Astrocyte (in vitro differentiated cells and primary cell): ENCODE measurements at places on chromosomes 11 and 22. TPM values are rescaled to one million over a fixed set of nuclear protein-coding genes. Genes with fewer than 3 reads are reported as not detected.

ARHGAP42 gene
- total RNA-seq, result 33.2 and 34.2 TPM in 2 replicates

APOA4 gene
- total RNA-seq, result not detected in 2 replicates

ARHGAP1 gene
- 116 and 129 TPM in 2 replicates for total RNA-seq

MAPK8IP2 gene
- total RNA-seq, result 4.7 and 5.9 TPM in 2 replicates

NFAM1 gene
- 0.07 and 0.17 TPM in 2 replicates for total RNA-seq

PRG3 gene
- not detected in 2 replicates for total RNA-seq

PUS3 gene
- total RNA-seq, result 14.3 and 16.9 TPM in 2 replicates

SCGB1A1 gene
- total RNA-seq, result not detected in 2 replicates

CHST1 gene
- 2.6 and 3.0 TPM in 2 replicates for total RNA-seq

DNA sequence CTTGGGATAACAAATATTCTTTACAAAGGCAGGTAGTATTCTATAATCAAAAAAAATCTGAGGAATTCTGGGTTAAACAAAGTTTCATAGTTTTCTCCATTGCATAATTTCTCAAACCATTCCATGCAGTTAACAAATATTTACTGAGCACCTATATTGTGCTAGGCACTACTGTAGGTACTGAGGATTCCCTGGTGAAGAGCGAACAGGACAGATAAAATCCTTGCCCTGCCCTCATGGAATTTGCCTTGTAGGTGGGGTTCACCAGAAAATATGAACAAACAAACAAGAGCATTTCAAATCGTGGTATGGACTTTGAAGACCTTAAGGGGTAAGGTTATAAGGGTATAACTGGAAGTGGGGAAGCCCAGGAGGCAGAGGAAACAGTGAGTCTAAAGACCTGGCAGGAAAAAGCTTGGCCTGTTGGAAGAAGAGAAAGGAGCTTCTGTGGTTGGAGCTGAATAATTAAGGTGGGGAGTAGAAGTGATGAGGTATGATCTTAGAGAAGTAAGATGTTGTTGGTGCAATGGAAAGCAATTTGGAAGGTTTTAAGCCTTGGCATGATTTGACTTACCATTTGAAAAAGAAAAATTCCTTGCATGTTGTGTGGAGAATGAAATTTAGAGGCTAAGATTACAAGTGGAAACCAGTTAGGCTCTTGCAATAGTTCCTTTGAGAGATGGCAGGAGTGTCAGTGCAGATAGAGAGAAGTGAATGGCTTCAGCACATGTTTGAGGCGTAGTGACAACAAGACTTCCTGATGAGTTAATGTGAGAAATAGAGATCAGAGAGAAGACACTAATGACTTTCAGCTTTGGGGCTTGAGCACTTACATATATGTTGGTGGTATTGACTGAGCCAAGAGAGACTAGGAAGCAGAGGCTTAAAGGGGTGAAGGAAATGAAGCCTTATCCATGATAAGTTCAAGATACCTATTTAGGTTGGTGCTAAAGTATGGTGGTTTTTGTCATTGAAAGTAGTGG lies 55.7 kb upstream of the PICALM start:
- DNase-seq, result no peak
- H3K4me1 ChIP-seq, result no peaks in the 10 kb centered on the region
- no peak overlapping the region for H3K27ac ChIP-seq

DNA sequence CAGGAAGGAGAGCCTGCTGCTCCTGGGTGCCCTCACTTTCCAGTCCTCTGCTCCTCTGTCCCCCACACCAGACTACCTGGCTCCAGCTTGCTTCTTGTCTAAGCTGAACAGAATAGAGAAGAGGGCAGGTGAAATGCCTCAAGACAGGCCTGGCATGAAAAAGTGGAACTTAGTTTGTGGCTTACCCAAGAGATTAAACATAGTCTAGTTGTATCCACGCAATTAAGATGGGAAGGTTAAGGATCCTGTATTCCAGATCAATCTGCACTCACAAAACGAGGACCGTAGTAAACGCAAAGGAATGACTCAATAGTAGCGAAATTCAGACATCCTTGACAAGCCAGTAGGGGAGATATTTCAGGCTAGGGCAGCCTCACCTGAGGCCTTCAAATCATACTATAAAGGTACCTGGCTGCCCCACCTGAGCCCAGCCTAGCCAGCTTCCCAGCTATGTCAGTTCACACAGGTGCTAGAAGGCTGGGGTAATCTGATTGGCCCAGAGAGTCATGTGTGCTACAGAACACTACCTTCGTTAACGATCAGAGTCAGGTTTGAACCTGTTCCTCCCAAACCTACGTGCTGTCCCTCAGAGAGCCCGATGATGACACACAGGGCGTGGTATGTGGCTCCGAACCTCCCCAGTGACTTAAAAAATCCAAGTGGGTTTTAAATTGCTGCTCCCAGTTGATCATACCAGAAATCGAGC lies 46.5 kb downstream of the AHNAK start:
- H3K36me3 ChIP-seq, result no peaks in the 10 kb centered on the region
- H3K27ac ChIP-seq, result no peak overlapping the region
- peaks cover 12% of the 10 kb centered on the region for H3K4me1 ChIP-seq
- no peak for DNase-seq

- no peaks in the 10 kb centered on the region for H3K27me3 ChIP-seq
- no peak for DNase-seq
- no peaks in the 10 kb centered on the region for H3K36me3 ChIP-seq
- H3K27ac ChIP-seq, result no peak overlapping the region
- H3K4me3 ChIP-seq, result peak overlapping the region; percentile 49
- peaks cover 10% of the 10 kb centered on the region for H3K4me1 ChIP-seq
Measured at GRCh38 chr22:23772315-23772648, 367 bp upstream of the MMP11 start.

GRCh38 chr11:20355221-20356219 lies 8.0 kb upstream of the HTATIP2 start:
- peaks cover 21% of the 10 kb centered on the region for H3K27me3 ChIP-seq
- H3K4me3 ChIP-seq, result no peak overlapping the region
- no peaks in the 10 kb centered on the region for H3K4me1 ChIP-seq
- H3K36me3 ChIP-seq, result no peaks in the 10 kb centered on the region

DNA sequence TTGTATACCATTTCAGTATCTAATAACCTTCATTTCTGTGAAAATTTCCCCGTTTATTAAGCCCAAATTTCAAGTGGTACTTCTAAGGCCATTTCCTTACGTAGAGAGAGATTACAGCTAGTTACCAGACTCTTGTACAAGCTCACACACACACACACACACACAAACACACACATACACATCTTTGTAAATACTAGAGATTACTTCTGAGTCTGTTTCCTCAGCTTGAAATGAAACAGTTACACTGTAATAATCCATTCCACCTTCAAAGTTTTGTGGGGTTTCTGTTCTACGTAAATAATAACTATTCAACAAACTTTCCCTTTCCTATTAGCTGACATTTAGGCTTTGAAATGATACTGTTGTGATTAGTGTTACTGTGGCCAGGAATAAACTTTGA lies 6.2 kb downstream of the POGLUT3 start:
- no peak overlapping the region for H3K27ac ChIP-seq
- DNase-seq, result no peak
- H3K36me3 ChIP-seq, result peaks cover 3% of the 10 kb centered on the region
- peaks cover 6% of the 10 kb centered on the region for H3K4me1 ChIP-seq
- H3K4me3 ChIP-seq, result no peak overlapping the region

DNA sequence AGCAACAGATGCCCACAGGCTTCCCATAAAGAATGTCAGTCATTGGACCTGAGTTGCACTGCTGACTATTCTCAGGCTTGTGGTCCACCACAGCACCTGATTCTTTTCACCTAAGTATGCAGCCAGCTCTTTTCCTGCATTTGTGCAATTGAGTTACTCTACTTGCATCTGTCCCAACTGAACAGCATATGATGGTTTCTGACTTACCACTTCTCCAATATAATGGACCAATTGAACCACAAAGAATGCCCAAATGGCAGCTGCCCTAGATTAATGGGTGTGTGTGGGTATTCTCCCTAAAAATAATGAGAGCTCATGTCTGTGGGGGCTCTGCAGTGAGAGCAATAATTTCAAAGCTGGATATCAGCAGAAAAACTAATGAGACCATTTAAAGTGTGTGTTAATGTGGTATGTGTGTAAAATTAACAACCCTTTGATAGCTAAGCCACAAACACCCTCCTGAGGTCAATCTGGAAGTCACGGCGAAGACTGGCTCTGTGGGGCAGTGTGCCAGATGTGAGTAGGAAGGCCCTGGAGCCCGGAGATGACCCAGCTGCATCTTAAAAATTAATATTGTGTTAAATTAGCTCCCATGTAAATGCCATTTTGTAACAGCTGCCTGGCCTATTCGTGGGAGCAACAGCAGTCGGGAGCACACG lies 43.8 kb downstream of the SC5D start:
- no peaks in the 10 kb centered on the region for H3K36me3 ChIP-seq
- peaks cover 13% of the 10 kb centered on the region for H3K27me3 ChIP-seq
- no peaks in the 10 kb centered on the region for H3K4me1 ChIP-seq
- no peak for DNase-seq

- no peaks in the 10 kb centered on the region for H3K27me3 ChIP-seq
- DNase-seq, result no peak
- H3K4me3 ChIP-seq, result no peak within 1 kb of the TSS
- H3K4me1 ChIP-seq, result no peaks in the 10 kb centered on the region
- no peak within 1 kb of the TSS for H3K27ac ChIP-seq
Measured at GRCh38 chr22:22558972-22559603, at the start of gene PRAME. PRAME (minus strand) TSS chr22:22559265; CDS start chr22:22556832, 2,433 bp downstream.

GRCh38 chr11:29781268-29781667 lies 235.6 kb downstream of the KCNA4 start:
- no peak overlapping the region for H3K27ac ChIP-seq
- no peak overlapping the region for H3K4me3 ChIP-seq
- no peaks in the 10 kb centered on the region for H3K36me3 ChIP-seq
- H3K4me1 ChIP-seq, result no peaks in the 10 kb centered on the region
- H3K27me3 ChIP-seq, result no peaks in the 10 kb centered on the region

GRCh38 chr11:2798951-2799761 lies 86.4 kb downstream of the CDKN1C start:
- peaks cover 10% of the 10 kb centered on the region for H3K27me3 ChIP-seq
- no peaks in the 10 kb centered on the region for H3K36me3 ChIP-seq
- H3K4me3 ChIP-seq, result no peak overlapping the region
- peak; percentile 23 for DNase-seq

DNA sequence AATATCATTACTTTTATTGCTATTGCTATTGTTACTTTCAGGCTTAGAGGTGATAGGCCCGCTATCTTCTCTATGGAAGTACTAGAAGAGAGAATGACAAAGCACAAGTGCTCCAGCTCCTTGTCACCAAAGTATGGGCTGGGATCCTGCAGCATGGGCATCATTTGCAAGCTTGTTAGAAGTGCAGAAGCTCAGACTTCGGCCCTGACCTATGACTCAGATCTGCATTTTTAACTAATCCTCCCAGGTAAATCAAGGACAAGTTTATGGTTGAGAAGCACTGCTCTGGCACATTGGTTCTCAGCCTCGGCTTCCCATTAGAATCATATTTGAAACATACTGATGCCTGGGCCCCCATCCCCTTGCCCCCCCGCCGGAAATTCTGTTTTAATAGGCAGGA lies 8.6 kb upstream of the ENDOD1 start:
- no peaks in the 10 kb centered on the region for H3K36me3 ChIP-seq
- no peak overlapping the region for H3K27ac ChIP-seq
- H3K4me1 ChIP-seq, result peaks cover 14% of the 10 kb centered on the region

- H3K27ac ChIP-seq, result peak within 1 kb of the TSS; percentile 61
- DNase-seq, result no peak
- H3K27me3 ChIP-seq, result no peaks in the 10 kb centered on the region
- peak within 1 kb of the TSS; percentile 86 for H3K4me3 ChIP-seq
- no peaks in the 10 kb centered on the region for H3K36me3 ChIP-seq
Measured at GRCh38 chr11:126355324-126355925, at the start of gene ST3GAL4. ST3GAL4 (plus strand) TSS chr11:126355686; CDS start chr11:126406156, 50,470 bp downstream.

GRCh38 chr11:104338186-104338585 lies 174.2 kb upstream of the PDGFD start:
- H3K36me3 ChIP-seq, result no peaks in the 10 kb centered on the region
- no peak overlapping the region for H3K4me3 ChIP-seq
- peak; percentile 70 for DNase-seq
- H3K27ac ChIP-seq, result peak overlapping the region; percentile 56
- H3K4me1 ChIP-seq, result peaks cover 4% of the 10 kb centered on the region
- H3K27me3 ChIP-seq, result no peaks in the 10 kb centered on the region

GRCh38 chr11:100303897-100304296 lies 383.2 kb upstream of the ARHGAP42 start:
- H3K4me1 ChIP-seq, result no peaks in the 10 kb centered on the region
- no peak overlapping the region for H3K4me3 ChIP-seq

- DNase-seq, result no peak
- no peak overlapping the region for H3K4me3 ChIP-seq
- H3K4me1 ChIP-seq, result no peaks in the 10 kb centered on the region
- H3K27me3 ChIP-seq, result no peaks in the 10 kb centered on the region
Measured at GRCh38 chr11:130029137-130029536, 26.5 kb upstream of the PRDM10 start.

DNA sequence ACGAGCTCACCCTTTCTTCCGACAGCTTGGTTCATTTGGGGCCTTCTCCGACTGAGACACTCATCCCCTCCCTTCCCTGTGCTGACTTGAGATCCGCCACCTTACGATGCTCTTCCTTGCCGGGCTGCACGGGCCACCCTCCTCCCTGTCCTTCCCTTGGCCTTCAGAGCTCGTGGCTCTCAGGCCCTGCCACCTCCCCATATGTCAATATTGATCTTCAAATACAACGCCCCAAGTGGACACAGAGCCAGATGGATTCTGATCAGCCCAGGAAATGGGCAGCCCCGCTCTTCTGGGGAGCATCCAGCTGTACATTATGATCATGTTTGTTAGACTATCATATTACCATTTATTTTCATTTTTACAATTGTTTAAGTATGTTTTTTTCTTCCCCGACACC lies 812.8 kb downstream of the TBC1D22A start:
- H3K4me3 ChIP-seq, result no peak overlapping the region
- H3K36me3 ChIP-seq, result no peaks in the 10 kb centered on the region
- H3K27me3 ChIP-seq, result no peaks in the 10 kb centered on the region
- DNase-seq, result no peak
- no peak overlapping the region for H3K27ac ChIP-seq

GRCh38 chr22:30506507-30506968 lies 1.0 kb upstream of the SEC14L4 start:
- no peak overlapping the region for H3K27ac ChIP-seq
- no peaks in the 10 kb centered on the region for H3K36me3 ChIP-seq
- no peaks in the 10 kb centered on the region for H3K4me1 ChIP-seq
- peaks cover 18% of the 10 kb centered on the region for H3K27me3 ChIP-seq
- no peak for DNase-seq
- H3K4me3 ChIP-seq, result no peak overlapping the region

GRCh38 chr11:66373265-66373664 lies 1.7 kb upstream of the SLC29A2 start:
- no peak for DNase-seq
- H3K4me3 ChIP-seq, result no peak overlapping the region
- no peak overlapping the region for H3K27ac ChIP-seq
- H3K4me1 ChIP-seq, result peaks cover 12% of the 10 kb centered on the region
- peaks cover 16% of the 10 kb centered on the region for H3K27me3 ChIP-seq
- H3K36me3 ChIP-seq, result no peaks in the 10 kb centered on the region

GRCh38 chr11:35118906-35119305 lies 20.1 kb upstream of the CD44 start:
- no peak for DNase-seq
- peaks cover 7% of the 10 kb centered on the region for H3K4me1 ChIP-seq
- no peaks in the 10 kb centered on the region for H3K36me3 ChIP-seq
- H3K27ac ChIP-seq, result no peak overlapping the region

- H3K4me3 ChIP-seq, result no peak overlapping the region
- peak overlapping the region; percentile 36 for H3K27ac ChIP-seq
- DNase-seq, result peak; percentile 24
- H3K36me3 ChIP-seq, result peaks cover 52% of the 10 kb centered on the region
Measured at GRCh38 chr22:29661336-29661735, 57.9 kb downstream of the NF2 start.

GRCh38 chr11:5336331-5336730 lies 7.0 kb downstream of the OR51B5 start:
- DNase-seq, result peak; percentile 26
- no peaks in the 10 kb centered on the region for H3K36me3 ChIP-seq
- H3K27me3 ChIP-seq, result no peaks in the 10 kb centered on the region
- H3K4me1 ChIP-seq, result no peaks in the 10 kb centered on the region
